ENCODE measurements at places on chromosomes 11 and 22.

- H3K27me3 ChIP-seq, result peaks cover 8% of the 10 kb centered on the region
- H3K4me1 ChIP-seq, result peaks cover 7% of the 10 kb centered on the region
- no peak for DNase-seq
- H3K27ac ChIP-seq, result peak overlapping the region; percentile 24
Observed at GRCh38 chr11:63908631-63909401, 8.1 kb downstream of the RCOR2 start.

- no peaks in the 10 kb centered on the region for H3K36me3 ChIP-seq
- H3K27ac ChIP-seq, result no peak overlapping the region
- H3K27me3 ChIP-seq, result no peaks in the 10 kb centered on the region
- H3K4me1 ChIP-seq, result no peaks in the 10 kb centered on the region
- no peak overlapping the region for H3K4me3 ChIP-seq
Observed at GRCh38 chr11:31887180-31887579, 76.1 kb upstream of the PAX6 start.

DNA sequence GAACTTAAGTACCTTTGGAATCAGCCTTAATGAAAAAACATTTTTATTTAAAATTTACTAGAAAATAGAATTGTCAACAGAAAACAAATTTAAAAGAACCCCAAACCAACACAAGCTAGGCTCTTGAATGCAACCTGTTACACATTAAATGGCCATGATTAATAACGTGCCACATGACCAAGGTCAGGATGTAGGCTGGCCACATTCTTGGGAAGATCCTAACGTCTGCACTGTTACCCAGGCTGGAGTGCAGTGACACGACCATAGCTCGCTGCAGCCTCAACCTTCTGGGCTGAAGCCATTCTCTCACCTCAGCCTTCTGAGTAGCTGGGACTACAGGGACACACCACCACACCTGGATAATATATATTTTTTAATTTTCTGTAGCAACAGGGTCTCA is 126.4 kb upstream of the APOA1 start:
- DNase-seq, result no peak
- H3K4me3 ChIP-seq, result no peak overlapping the region
- H3K4me1 ChIP-seq, result peaks cover 7% of the 10 kb centered on the region
- no peaks in the 10 kb centered on the region for H3K27me3 ChIP-seq
- no peak overlapping the region for H3K27ac ChIP-seq

GRCh38 chr11:126624506-126624905 is 269.0 kb downstream of the ST3GAL4 start:
- H3K36me3 ChIP-seq, result no peaks in the 10 kb centered on the region
- H3K27me3 ChIP-seq, result peaks cover 2% of the 10 kb centered on the region
- no peak for DNase-seq
- no peak overlapping the region for H3K27ac ChIP-seq

GRCh38 chr11:93604008-93604660 is 57.3 kb upstream of the CEP295 start:
- no peaks in the 10 kb centered on the region for H3K27me3 ChIP-seq
- no peak for DNase-seq
- no peaks in the 10 kb centered on the region for H3K4me1 ChIP-seq
- no peaks in the 10 kb centered on the region for H3K36me3 ChIP-seq

DNA sequence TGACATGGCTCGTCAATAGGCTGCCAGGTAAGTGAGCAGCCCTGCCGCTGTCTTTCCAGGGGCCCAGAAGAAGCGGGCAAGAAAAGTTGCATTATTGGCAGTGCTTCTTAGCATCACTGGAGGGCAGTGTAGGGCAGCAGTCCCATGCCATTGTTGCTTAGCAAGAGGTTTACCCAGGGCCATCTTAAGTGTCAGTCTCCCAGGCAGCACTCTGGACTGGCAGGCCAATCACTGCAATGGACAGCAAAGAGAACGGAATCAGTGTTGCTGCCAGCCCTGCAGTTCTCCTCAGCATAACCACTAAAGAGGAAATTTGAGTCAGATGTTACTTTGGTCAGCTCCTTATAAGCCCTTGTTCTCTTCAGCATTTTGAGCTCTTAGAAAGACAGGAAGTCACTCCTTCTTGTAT is 13.4 kb upstream of the GRK2 start:
- DNase-seq, result no peak
- no peak overlapping the region for H3K27ac ChIP-seq
- H3K4me1 ChIP-seq, result peaks cover 20% of the 10 kb centered on the region

DNA sequence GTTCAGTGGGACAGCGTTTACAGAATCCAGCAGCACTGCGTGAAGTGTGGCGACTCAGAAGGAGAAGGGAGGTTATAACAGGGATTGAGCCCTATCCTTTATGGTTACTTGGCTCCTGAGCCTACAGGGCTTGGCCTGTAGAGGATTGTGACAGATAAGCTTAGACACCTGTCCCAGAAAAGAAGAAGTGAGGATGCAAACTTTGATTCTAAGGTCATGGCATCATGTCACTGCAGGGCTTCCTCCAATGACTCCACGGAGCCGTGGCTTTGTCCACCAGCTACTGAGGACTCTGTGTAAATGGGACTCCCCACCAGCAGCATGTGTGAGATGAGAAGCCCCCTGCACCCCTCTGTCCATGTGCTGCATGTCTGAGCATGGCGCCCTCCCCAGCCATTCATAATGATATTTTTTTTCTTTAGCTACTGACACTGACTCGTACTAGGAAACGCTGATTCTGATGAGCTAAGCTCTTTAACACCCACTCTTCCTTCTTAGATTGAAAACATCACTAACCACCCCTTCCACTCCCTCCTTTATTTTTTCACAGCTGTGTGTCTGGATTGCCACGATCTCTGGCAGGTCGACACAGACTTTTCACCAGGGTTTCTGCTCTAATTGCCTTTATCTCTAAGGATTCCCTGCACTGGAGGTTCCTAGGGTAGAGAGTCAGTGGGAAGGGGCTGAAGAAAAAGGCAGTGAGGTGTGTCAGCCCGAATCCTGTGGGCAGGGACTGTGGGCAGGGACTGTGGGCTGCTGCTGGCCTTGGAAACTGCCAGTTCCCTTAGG is 65.5 kb upstream of the TTC12 start:
- H3K4me1 ChIP-seq, result peaks cover under 1% of the 10 kb centered on the region
- no peak overlapping the region for H3K27ac ChIP-seq
- DNase-seq, result no peak
- H3K4me3 ChIP-seq, result no peak overlapping the region
- no peaks in the 10 kb centered on the region for H3K36me3 ChIP-seq
- peaks cover 3% of the 10 kb centered on the region for H3K27me3 ChIP-seq

DNA sequence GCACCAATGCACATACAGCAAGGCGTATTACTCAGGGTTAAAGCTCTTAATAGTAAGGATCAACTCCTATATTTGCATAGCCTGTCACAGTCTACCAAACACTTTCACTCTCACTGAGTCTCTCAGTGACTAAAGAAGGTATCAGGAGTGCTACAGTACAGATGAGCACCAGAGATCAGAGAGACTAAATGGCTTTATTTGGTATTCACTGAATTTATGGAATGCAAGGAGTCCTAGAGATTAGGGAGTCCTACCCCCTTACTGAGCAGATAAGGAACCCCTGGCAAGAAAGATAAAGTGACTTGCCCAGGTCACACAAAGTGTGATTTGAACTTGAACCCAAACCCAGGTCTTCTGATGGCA is 396.4 kb upstream of the CCDC90B start:
- H3K4me1 ChIP-seq, result peaks cover 2% of the 10 kb centered on the region
- no peaks in the 10 kb centered on the region for H3K27me3 ChIP-seq
- H3K4me3 ChIP-seq, result no peak overlapping the region
- no peak overlapping the region for H3K27ac ChIP-seq
- DNase-seq, result no peak

DNA sequence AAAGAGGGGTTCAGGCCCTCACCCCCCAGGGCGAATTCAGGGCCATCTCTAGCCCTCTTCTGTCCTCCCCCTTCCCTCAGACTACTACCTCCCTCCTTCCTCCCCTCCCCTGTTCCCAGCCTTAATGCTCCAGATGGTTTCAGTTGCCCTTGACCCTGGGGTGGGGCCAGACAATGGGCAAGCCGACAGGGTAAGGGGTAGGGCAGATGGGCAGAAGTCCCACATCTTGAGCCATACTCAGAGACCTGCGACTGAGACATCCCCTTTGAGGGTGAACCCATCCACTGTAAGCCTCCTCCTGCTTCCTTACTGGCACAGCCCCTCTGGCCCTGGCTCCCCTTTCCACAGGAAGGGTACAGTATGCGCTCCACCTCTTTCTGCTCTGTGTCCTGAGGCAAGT is 1.9 kb downstream of the RHBDD3 start:
- no peak for DNase-seq
- H3K27me3 ChIP-seq, result peaks cover 17% of the 10 kb centered on the region
- H3K4me3 ChIP-seq, result peak overlapping the region; percentile 100
- H3K36me3 ChIP-seq, result peaks cover 28% of the 10 kb centered on the region

Data from endothelial cell (in vitro differentiated cells).